GM12892 (cell line): ENCODE measurements at places on chromosomes 12 and 14.

GRCh38 chr12:227923-228845 is 14.2 kb upstream of the SLC6A12 start:
- no peak for DNase-seq

DNA sequence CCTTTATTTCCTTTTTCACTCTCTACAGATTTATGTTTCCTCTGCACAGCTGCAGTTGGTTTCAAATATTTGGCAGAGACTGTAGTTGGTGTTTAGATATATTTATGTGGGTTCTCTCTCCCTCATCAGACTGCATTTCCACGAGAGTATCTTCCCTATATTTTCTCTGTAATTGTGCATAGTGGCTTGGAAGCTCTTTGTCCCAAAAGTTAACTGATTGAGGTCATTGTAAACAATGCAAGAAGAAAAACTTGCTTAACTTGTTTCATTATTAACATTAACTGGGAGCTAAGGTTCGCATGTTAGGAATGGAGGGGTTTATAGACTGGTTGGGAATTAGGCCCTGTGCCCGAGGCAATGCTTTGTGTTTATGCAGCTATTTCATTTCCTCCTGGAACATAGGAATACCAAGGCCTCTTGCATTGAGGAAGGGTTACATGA is 216.9 kb upstream of the HMGA2 start:
- DNase-seq, result no peak

DNA sequence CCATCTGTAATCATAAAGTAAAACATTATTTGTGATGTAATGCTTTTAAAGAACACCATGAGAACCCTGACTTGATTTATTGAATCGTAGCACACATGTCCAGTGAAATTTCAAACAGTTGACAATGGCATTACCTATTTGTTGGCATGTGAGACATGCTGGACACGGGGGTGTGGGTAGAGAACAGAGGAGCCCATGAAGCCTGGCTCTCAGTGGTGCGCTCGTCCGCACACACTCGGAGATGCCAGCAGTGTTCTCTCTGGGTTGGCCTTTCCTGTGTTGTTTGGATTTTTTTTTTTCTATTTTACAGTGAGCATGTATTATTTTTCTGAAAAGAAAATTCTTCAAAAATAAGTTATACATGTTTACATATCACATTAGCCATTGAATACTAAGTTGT is 78.2 kb downstream of the PPP2R5C start:
- no peak for DNase-seq

- DNase-seq, result no peak
Measured at GRCh38 chr14:24984846-24985589, 64.9 kb downstream of the STXBP6 start.

DNA sequence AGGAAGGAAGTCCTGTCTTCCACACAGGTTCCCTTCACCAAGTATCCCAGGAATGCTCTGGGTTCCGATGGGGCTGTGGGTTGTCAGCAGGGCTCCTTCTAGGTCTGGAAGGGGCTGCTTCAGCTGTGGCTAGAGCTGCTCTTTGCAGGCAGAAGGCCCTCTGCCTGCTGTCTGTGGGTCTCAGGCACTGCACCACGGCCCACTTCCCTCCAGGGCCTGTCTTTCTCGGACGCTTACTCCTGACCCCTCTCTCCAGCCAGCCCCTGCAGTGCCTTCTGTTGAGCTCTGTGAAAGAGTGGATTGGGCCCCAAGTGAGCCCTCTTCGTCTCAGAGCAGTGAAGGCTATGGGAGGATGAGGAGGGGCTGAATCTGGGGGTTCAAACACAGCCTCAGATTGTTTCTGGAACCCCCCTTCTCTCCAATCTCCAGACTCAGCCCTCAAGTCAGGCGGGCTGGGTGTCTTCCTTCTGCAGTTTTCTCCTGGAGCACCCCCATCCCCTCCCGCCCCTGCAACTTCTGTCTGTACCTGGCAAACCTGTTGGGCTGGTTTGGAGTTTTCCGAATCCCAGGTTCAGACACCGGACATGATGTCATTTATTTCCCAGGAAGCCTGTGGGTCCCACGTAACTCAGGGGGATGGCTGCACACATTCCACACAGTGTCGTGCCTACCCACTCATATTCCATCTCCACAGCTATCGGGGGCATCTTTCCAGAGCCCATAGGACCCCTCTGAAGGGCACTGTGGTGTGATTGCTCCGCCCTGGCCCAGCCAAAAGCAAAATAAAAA is 24.9 kb upstream of the SPPL3 start:
- no peak for DNase-seq

DNA sequence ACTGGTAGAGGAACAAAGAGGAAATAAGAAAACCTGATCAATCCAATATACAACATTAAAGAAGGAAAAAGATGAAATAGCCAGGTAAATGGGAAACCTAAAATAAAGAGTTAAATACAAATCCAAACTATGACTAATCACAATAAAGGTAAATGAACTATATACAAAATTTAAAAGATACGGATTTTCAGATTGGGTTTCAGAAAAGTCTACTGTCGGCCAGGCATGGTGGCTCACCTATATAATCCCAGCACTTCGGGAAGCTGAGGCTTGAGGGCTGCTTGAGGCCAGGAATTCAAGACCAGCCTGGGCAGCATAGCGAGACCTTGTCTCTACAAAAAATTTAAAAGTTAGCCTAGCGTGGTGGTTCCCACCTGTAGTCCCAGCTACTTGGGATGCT is 39.9 kb upstream of the CHGA start:
- DNase-seq, result no peak

DNA sequence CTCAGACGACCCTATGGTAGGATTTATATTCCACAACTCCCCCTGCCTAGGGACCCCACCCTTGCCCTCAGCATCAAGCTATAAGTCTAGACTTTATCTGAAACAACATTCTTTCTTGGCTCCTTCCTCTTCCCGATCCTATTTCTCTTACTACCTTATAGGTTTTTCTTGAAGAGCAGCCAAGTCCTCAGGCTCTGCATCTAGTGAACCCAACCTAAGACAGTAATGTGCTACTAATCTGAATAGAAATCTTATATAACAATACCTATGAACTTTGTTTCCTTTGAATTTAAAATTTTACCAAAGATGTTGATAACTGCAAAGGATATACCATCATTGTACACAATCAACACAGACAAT is 96.7 kb upstream of the BMP4 start:
- DNase-seq, result no peak
